ENCODE measurements at places on chromosomes 12 and 14.

- DNase-seq = no peak
Measured at GRCh38 chr12:2212971-2213869, 160.4 kb downstream of the CACNA1C start.

- no peak for DNase-seq
Measured at GRCh38 chr12:46517579-46517962, 145.0 kb upstream of the SLC38A2 start.

DNA sequence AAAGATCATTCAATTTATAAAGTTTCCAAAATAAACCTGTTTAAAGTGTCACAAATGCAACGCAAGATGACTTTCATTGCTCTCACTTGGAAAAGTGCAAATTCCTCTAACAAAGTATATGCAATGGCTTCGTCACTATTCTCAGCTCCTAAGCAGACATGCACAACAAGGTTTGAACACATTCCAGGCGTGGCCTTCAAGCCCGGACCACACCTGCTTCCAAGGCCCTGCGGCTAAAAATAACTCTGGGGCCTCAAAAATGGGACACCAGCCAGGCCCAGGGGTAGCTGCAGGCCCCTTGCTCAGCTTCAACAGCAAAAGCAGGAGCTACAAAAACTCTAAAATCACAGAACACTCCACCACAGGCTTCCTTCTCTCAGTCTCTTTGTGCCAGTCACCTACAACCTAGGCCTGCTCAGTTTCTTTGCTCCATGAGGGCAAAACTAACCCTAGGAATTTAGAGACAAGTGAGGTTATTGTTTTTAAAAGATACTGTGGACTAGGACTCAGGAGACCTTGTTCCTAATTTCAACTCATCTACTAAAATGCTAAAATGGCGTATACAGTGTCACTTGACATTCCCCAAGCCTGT, 29.3 kb downstream of the DUSP16 start:
- no peak for DNase-seq

DNA sequence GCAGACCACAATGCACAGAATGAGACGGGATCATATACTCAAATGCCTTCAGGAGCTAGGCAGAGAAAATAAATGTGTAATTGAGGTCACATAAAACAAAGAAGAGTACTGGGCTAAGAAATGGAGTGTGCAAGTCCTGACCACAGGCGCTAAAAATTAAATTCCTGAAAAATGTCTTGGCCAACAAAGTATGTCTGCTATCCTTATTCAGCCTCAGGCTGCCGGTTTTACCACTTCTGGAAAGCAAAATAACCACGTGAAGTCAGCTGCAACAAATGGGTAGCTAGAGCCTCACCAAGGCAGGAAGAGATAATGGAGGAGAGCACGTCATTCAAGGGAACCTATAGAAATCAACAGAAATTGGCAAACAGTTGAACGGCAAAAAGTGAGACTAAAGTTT, 3.1 kb downstream of the PYGL start:
- DNase-seq = no peak

- DNase-seq = no peak
Measured at GRCh38 chr14:34643361-34643760, 13.4 kb upstream of the SNX6 start.

GRCh38 chr12:48105867-48106680, at the start of gene SENP1:
SENP1 (minus strand) TSS chr12:48106079; CDS start chr12:48101472, 4,607 bp downstream.
- peak; percentile 92 for DNase-seq

DNA sequence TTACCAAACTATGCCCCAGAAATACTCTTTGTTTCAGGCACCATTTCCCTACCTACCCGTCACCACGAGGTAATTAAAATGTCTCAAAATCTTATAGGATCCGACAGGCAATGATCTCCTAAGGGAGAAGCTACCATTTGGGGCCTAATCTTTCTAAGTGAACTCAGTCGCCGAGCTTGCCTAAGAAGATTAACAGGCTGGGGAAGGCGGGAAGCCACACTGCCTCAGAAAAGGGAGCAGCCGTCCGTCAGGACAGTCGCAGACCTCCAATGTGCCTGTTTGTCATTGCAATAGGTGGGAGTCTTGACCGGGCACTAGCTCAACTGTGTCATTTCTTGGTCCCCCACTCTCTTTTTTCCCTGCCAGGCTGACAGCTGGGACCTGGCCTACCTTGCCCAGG, 4.6 kb downstream of the TTC7B start:
- DNase-seq = no peak

DNA sequence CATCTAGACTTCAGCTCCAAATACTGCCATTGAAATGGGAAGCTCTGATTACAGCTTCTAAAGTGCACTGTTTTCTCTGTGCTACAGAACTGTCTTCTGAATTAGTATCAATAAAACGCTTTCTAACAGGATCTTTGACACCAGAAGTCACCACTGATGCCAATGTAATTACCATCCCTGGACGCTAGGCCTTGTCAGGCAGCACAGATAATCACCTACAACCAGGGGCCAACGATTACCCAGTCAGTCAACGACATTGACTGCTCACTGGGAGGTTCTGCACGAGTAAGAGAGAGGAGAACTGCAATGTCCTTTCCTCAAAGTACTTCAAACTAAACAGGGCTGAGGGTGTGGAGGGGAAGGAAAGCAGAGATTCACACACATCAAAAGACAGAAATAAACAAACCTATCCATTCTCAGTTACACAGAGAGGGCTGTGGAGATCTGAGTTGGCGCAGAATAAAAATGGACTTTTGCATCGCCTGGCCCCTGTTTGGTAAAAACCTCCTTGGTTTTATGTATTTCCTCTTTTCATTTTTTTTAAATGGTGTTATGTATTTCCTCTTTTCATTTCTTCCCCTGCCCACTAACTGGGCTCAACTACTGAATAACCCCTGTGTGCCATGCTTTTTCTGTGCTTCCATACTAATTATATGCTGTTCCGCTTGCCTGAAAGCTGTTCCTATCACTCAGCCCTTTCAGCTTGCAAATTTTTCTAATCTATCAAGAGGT, 492.2 kb downstream of the APAF1 start:
- DNase-seq = no peak

DNA sequence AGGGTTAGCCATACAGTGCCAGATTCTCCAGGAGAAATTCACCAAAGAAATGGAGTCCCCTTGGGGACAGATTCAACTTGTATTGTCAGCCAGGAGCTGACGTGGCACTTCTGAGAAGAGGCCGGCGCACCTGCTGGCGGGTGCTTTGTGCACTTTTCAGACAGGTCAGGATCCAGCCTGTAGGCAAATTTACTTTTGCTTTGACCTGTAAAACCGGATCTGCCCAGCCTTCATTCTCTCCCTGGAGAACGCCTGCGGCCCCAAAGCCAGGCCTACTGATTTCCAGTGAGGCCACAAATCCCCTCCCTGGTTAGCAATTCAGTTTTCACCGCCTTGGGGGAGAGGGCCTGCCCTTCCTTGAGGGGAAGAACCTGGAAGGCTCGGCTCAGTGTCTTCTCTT, 17.4 kb downstream of the P2RX4 start:
- DNase-seq = no peak

- DNase-seq = no peak
Measured at GRCh38 chr14:93003945-93004698, 81.2 kb downstream of the CHGA start.

- no peak for DNase-seq
Measured at GRCh38 chr12:109153821-109154441, 37.5 kb downstream of the ACACB start.

DNA sequence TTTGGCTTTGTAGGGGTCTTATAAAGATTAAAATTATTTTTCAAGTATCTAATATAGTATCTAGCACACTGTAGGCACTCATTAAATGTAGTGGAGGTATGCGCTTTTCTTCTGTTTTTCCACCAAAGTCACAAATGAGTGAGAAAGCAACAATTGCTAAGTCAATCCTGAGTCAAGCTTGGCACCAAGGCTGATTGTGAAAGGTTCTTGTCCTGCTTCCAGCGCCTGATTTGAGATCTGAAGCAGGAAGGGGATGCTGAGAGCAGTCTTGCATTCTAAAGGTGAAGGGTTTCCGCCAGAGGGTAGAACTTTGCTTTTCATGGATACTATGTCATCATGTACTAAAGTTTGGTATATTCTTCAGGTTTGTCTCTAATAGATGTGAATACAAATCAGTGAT, 64.9 kb upstream of the DAAM1 start:
- no peak for DNase-seq

GRCh38 chr12:25932971-25933370, 25.5 kb upstream of the RASSF8 start:
- no peak for DNase-seq

DNA sequence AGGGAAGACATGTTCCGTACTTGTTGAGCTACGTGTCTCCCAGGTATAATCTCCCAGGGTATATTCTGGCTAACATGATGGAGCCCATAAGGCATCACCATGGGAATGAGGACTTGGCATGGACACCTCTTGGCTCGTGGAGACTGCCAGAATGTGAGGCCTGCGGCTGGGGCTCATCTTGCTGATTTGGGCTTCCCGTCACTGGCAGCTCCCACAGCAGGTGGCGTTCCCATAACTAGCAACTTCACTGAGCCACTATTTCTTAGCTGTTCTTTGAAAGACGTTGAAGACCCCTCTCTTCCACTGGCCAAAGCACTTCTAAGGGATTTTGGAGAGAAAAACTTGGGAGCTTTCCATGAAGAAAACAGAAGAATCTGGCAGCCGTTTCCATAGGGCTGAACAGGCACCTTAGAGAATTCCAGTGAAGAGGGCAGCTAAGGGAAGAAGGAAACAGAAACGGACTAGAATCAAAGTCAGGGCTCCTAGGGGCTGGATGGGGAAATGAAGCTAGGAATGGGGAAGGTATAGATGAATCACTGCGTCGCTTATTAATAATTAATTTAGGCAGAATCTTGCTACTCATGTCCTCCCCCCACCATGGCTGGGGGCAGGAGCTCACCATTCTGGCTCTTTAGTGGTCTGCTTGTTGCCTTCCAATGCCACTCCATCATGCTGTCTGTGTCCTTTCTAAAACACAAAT, 39.7 kb upstream of the FOS start:
- DNase-seq = no peak

GRCh38 chr14:105335735-105336476, 21.4 kb downstream of the PACS2 start:
- DNase-seq = no peak

DNA sequence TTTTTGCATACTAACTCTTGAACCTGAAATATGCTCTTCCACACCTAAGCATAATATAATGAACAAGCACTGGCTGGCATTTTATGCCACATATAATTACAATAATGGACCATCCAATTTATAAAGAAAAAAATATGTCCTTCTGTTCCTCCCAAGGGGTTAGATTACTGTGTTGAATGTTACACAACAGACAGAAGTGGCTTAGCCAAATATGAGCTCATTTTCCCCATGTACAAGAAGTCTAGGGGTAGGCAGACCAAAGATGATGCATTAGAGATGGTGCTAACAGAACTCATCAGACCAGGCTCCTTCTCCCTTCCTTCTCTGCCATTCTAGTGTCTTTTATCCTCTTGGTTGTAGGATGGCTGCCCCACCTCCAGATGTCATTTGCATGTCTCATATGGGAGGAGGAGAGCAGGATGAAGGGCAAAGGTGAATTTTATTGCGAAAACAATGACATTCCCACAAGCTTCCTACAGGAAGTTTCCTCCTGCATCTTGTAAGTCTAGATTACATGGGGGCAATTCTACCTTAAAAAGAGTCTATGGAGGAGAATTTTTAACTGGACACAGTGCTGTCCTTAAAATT, 43.9 kb upstream of the SLC2A13 start:
- no peak for DNase-seq

GRCh38 chr12:3161861-3162260, 84.7 kb downstream of the TSPAN9 start:
- no peak for DNase-seq

GRCh38 chr14:104359301-104359968, 220.1 kb upstream of the C14orf180 start:
- no peak for DNase-seq

GRCh38 chr14:95250936-95251335, 68.8 kb downstream of the CLMN start:
- DNase-seq = no peak

- DNase-seq = peak; percentile 56
Measured at GRCh38 chr14:64303471-64303917, 9.3 kb upstream of the ESR2 start.

DNA sequence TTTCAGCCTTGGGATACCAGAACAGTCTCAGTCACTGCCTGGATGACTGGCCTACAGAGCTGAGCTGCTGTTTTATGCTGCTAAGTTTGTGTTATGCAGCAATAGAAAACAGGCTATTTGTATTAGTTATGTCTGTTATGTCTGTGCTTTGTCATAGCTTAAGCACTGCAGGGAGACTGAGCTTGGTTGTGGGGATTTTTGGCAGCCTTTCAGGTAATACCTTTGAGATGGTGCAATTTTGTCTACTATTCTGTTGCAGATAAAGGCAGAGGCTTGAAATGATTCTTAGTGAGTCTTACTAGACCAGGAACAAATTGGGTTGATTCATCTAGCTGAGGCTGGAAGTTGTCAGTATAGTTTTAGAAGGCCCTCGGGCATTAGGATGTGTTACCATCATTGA, 201.3 kb upstream of the RBM19 start:
- DNase-seq = no peak

DNA sequence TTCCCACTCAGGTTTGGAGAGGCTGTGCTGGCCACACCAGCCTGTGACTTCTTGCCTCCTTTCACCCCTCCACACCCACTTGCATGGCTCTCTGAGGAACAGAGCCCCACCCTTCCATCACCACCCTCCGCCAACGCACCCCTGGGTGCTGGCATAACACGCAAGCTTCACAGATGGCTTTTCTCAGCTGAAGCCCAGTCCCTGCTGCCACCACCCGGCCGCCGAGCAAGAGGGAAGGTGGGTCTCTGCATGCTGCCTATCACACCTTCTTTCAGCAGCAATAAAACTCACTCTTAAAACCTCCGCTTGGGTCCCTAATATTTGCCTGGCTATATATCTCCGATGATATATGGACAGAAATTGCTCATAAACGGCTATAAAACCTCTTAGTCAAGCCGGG, 41.6 kb downstream of the SMUG1 start:
- no peak for DNase-seq

DNA sequence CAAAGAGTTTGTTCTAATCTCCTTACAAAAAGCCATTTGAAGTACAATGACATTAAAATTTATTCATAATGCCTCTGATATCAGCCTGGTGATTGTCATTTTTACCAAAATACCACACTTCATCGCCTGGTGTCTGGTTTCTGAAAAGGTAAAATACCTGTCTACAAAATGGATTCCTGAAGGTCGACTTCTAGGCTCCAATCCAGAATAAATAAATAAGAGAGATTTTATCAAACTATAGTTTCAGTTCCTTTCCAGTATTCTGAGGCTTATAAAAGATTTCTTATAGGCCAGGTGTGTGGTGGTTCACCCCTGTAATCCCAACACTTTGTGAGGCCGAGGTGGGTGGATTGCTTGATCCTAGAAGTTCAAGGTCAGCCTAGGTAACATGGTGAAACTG, 340.7 kb downstream of the SLC16A7 start:
- no peak for DNase-seq

- DNase-seq = no peak
Measured at GRCh38 chr12:104505095-104505818, 48.5 kb downstream of the CHST11 start.

GRCh38 chr12:44960856-44961255, 84.7 kb upstream of the NELL2 start:
- no peak for DNase-seq

GRCh38 chr14:99575043-99576023, 28.7 kb downstream of the CCDC85C start:
- DNase-seq = no peak

All from CD4-positive, alpha-beta T cell treated with Interleukin-12 subunit alpha and Interleukin-12 subunit beta, for 1 hour (primary cell).